ENCODE measurements at places on chromosomes 13 and 19.

GRCh38 chr19:16076154-16076957 is at the start of gene TPM4:
TPM4 (plus strand) TSS chr19:16076495; CDS start chr19:16076566, 71 bp downstream.
- peak; percentile 83 for DNase-seq

GRCh38 chr13:23411706-23412105 is 21.8 kb downstream of the SACS start:
- no peak for DNase-seq

- no peak for DNase-seq
These were observed 4.4 kb downstream of the GADD45GIP1 start for GRCh38 chr19:12952488-12953137.

GRCh38 chr19:11652492-11652891 is 55.2 kb downstream of the ZNF627 start:
- no peak for DNase-seq

DNA sequence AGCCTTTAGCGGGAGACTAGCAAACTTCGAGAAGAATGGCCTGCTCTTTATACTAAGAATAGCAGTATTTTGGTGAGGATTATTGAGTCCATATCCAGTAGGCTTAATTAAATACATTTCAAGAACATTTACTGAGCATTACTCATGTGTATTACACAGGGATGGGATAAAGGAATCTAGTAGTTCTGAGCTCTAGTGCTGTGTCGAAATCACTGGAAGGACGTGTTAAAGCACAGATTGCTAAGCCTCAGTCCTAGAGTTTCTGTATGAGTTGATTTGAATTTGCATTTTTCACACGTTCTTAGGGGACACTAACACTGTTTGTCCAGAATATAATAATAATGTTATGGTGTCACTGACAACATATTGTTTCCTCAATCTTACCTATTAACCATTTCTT is 9.0 kb downstream of the ZNF302 start:
- no peak for DNase-seq

DNA sequence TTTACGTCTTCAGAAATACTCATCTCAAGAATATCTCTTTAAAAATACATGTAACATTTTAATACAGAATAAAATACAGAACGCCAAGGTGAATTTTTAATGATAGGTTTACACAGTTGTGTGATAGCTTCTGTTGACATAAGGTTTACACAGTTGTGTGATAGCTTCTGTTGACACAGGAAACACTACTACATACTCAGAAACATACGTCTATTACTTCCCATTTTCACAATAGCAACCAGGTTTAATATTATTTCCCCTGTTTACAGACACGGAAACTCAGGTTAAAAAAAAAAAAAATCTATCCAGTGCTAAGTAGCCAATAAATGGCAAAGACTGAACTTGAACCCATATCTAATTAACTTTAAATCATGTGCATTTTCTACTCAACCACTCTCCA is 571.2 kb downstream of the LIG4 start:
- no peak for DNase-seq

GRCh38 chr13:25867038-25867437 is 184.8 kb downstream of the SHISA2 start:
- DNase-seq = no peak

DNA sequence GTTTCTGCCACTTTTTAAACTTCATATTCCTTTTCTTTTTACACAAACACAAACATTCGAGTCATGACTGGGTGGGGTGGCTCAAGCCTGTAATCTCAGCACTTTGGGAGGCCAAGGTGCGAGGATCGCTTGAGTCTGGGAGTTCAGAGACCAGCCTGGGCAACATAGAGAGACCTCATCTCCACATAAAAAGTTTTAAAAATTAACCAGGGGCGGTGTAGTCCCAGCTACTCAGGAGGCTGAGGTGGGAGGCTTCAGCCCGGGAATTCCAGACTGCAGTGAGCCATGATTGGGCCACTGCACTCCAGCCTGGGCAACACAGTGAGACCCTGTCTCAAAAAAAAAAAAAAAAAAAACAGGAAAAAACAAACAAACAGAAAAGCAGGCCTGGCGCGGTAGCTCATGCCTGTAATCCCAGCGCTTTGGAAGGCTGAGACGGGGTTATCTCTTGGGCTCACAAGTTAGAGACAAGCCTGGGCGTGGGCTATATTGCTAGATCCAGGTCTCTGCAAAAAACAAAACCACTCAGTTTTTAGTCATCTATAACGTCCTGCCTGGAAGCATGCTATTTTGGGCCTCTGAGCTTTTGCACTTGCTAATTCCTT is 583 bp upstream of the BAX start:
- DNase-seq = no peak

DNA sequence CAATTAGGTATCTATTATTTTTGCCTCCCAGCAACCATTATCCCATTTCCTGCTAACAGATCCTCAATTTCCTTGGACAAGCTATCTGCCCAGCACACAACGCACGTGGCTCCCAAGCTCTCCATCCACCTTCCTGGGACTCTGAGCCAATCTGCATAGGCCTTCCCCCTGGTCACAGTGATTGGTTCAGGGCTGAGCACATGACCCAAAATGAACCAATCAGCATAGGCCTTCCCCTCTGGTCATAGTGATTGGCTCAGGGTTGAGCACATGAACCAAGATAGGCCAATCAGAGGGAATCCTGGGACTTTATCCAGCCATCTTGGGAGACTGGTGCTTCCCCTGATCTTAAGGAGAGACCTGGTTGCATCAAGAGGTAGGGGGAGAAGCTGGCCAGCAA is 5.8 kb downstream of the CPAMD8 start:
- no peak for DNase-seq

DNA sequence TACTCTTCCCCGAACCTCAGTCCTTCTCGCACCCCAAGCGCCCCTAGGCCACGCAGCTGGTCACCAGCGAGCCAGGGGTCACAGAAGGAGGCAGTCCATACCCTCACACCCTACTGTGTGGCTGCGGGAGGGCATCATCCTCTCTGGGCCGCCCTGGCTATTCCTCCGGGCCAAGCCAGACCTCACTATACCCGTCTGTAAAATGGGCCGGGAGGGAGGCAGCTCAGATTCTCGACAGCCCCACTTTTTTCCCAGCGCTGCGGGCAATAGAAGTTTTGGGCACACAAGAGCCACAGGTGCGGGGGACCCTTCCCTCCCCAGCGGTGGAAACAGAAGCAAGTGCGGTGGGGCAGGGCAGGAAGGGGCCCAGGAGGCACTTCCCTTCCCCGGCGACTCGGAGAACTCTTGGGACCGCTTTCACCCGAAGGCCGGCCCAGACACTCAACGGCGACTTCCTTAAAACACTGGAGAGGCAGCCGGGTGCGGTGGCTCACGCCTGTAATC is 5.6 kb upstream of the ARRDC2 start:
- no peak for DNase-seq

DNA sequence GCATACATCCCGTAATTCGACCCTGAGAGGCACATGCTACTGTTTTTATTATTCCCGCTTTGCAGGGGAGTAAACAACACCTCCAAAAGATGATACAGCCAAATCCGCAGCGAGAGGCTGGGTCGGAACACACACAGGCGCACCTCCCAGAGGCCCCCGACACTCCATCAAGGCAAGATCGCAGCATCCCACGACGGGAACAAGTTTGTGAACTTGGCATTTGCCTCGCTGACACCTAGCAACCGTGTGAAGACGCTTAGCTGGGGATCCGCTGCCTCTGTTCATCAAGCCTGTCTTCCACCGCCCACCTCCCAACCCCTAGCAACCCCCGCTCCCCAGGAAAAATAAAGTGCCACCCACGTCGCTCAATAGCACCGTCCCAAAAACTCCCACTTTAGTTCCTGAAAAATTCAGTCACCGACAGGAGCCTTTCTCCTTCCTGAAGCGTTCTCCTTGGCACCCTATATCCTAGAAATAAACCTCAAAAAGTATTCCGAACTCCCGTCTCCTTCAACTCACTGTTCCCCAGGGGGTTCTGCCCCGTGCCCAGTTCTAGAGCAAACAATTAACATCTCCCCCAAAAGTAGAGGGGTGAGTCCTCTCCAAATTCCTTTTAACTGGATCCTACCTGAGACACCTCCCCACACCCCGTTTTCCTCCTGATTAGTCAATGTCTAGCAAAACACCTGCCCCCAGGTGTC is 1.7 kb downstream of the GNG7 start:
- DNase-seq = no peak

- no peak for DNase-seq
These were observed 161.6 kb upstream of the OBI1 start for GRCh38 chr13:78820541-78820940.

DNA sequence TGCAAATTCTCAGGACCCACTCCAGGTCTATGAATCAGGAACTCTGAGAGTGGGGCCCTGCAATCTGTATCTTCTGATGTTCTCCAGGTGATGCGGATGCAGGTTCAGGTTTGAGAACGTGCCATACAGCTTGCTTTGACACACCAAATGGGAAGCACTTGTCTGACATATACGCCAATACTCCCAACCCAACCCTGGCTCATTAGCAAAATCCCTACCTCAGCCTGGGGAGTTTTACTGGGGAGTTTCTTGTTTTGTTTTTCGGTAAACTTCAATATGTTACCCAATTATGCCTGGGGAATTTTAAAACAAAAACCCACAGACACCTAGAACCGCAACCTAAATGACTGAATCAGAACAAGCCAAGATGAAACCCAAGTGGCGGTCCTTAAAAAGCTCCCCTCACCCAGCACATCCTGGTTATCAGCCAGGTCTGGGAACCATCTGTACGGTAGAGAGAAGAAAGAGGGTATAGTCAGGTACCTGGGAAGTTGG is 41.2 kb downstream of the ABCC4 start:
- no peak for DNase-seq

DNA sequence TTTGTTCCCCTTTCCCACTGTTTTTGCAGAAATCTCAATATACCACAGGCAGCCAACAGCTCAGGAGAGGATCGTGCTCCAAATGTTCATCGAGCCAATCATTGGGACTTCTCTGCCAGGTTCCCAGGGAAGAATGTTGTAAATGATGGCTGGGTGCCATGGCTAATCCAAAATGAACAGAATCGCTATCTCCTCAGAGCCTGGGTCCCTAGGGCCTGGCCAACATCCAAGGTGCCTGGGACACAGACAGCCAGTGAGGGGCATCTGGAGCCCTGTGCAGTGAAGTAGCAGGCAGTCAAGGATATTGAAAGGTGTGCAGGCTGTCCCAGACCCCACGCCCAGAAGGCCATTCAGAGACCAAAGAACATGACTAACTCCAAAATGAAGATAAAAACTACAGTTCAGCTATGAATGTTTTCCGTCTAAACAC is 37.8 kb downstream of the BRD4 start:
- no peak for DNase-seq
